Cerebellum (tissue), 4 donors: ENCODE measurements at places on chromosomes 1 and 21. TPM values are rescaled to one million over a fixed set of nuclear protein-coding genes. Genes with fewer than 3 reads are reported as not detected.

- no peak for DNase-seq
Observed at GRCh38 chr21:35896060-35896459, 164.3 kb downstream of the SETD4 start.

DNA sequence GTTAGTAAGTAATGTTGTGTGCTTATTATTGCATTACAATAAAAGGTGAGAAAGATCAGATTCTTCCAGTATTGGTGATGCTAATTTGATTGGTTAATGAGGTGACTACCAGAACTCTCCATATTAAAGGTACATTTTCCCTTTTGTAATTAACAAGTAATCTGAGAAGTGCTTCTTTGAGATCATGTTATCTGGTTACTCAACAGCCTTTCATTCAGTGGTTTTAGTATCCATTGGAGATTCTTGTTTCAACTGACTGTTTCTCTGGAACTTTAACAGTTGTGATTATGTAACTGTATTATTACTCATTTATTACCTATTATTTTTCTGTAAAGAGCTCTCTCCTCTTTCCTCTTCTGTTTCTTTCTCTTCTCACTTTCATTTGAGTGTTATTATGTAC, 86.7 kb downstream of the PEX14 start:
- no peak for DNase-seq

GRCh38 chr21:31161157-31161556, 122.9 kb upstream of the KRTAP19-8 start:
- DNase-seq, result peak; percentile 32

DNA sequence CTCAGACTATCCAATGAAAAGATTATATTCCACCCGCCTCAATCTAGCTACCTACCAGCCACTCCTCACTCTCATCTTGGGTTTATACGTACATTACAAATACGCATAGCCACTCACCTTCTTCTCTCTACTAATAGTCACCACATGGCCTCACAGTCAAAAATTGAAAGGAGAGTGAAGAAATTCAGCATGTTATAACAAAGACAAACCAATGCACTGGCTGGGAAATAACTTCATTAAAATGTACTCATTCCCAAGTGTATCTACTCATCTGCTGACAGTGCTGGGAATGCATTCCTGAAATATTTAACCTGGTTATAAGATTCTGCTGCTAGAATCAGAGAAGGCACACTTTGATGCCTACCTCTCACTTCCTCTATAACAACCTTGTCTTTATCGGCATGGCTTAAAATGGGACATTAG, 6.5 kb downstream of the ZNF644 start:
- DNase-seq, result no peak

- no peak for DNase-seq
Observed at GRCh38 chr1:19157653-19158052, 52.4 kb downstream of the UBR4 start.

GRCh38 chr1:165114022-165114888, 242.3 kb downstream of the LMX1A start:
- DNase-seq, result peak; percentile 35

- DNase-seq, result peak; percentile 45
Observed at GRCh38 chr21:44767834-44768831, 33.5 kb downstream of the UBE2G2 start.

- no peak for DNase-seq
Observed at GRCh38 chr1:207239874-207240273, 81.6 kb upstream of the CD55 start.

- DNase-seq, result no peak
Observed at GRCh38 chr1:243413431-243414151, 157.8 kb downstream of the SDCCAG8 start.

GRCh38 chr21:41953831-41954653, at the start of gene C2CD2:
Gene C2CD2, minus strand, starts transcription at chr21:41954018. Its CDS starts 370 bp downstream, at chr21:41953648.
- peak; percentile 47 for DNase-seq

GRCh38 chr1:207801819-207802218, 50.0 kb downstream of the CD46 start:
- no peak for DNase-seq

- no peak for DNase-seq
Observed at GRCh38 chr1:47450606-47451005, 12.8 kb downstream of the FOXD2 start.

DNA sequence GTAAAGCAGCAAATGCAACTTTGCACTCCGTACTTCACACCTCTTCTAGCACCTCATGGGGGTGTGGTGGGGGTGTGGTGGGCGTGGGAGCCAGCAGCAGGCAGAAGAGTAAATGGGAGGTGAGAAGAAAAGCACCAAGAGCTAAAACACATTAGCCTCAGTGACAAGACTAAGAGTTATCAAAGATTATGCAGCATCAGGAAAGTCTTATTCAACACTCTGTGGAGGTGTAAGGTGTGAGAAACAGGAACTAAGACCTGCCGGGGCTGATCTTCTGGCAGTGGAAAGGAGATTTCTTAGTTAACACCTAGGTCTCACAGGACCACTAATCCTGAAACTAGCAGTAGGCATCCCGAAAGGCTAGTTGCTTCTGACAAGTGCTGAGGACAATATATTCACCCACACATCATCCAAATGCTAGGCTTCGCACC, 9.9 kb downstream of the TGFBR3 start:
- DNase-seq, result no peak

GRCh38 chr1:222095606-222096475, 354.0 kb upstream of the DUSP10 start:
- no peak for DNase-seq

DNA sequence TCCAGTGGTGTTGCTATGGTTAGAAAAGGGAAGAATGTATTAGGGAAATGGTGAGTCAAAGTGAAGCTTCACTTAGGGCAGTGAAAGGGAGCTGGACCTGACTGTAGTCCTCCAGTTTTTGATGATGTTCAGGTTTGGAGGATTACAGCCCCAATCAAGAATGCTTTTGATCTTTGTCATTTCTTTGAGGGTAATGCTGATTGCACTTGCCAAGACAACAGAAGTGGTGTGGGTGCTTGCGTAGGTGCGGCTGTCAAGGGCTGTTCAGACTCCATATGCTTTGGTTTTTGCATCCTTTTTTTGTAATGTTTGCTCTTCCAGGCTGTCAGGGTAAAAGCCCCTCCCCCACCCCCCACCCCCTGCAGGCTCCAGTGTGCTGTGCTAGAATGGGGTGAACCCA, 38.9 kb downstream of the HHAT start:
- no peak for DNase-seq

Gene AK4
- 13.3 TPM for total RNA-seq

Gene NBL1
- 12.5 TPM for total RNA-seq

Gene SLAMF9
- not detected for total RNA-seq

Gene CFAP107
- total RNA-seq, result 0.91 TPM

Gene ERRFI1
- 22.0 TPM for total RNA-seq

Gene SH2D1B
- not detected for total RNA-seq

Gene TPTE
- total RNA-seq, result not detected
